ENCODE measurements at places on chromosomes 3 and 15.

DNA sequence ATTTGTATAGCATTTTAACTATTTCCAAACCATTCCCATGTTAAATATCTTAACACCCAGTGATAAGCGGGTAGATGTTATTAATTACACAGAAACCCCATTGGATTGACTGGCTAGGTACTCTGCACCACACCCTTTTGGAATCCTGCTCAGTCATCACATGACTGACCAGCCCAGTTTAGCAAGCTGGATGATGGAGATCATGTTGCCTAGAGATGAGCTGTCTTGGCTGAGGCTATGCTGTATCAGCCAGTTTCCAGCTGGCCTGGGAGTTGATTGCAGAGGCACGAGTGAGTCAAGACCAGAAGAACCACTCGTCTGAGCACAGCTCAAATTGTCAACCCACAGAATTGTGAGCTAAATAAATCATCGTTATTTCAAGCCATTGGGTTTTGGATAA is 124.6 kb downstream of the ZNF621 start:
- no peak for DNase-seq

DNA sequence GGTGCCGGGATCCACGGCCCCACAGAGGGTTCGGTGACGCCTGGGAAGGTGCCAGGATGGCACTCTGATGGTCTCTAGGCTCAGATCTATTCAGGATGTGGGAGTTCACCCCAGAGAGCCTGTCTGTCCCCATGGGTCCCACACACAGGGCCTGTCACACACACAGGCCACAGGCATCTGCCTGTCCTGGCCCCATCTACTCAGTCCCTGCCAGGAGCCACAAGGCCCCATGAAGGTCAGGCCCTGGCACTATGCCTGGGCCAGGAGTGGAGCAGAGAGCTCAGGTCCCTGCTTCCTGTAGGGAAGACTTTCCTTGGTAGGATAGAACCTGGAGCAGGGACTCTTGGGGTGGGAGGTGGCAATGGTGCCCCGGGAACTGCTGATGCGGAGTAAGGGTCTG is 49.0 kb upstream of the FURIN start:
- no peak for DNase-seq

DNA sequence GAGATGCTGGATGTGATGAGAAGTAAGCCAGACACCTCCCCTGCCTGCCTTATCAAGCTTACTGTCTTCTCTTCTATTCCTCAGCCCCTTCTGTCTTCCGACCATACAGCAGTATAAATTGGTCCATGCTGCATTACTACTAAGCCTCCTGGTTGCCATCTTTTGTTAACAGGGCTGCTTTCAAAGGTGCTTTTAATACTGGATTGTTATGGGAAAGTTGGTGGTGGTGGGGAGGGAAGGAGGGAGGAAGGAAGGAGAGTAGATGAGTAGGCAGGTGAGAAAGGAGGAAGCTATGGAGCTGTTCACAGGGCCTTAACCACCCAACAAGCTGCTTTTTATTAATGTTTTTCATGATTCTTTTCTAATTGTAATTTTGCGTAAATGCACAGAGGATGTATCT is 114.9 kb downstream of the SLC25A26 start:
- DNase-seq, result no peak

DNA sequence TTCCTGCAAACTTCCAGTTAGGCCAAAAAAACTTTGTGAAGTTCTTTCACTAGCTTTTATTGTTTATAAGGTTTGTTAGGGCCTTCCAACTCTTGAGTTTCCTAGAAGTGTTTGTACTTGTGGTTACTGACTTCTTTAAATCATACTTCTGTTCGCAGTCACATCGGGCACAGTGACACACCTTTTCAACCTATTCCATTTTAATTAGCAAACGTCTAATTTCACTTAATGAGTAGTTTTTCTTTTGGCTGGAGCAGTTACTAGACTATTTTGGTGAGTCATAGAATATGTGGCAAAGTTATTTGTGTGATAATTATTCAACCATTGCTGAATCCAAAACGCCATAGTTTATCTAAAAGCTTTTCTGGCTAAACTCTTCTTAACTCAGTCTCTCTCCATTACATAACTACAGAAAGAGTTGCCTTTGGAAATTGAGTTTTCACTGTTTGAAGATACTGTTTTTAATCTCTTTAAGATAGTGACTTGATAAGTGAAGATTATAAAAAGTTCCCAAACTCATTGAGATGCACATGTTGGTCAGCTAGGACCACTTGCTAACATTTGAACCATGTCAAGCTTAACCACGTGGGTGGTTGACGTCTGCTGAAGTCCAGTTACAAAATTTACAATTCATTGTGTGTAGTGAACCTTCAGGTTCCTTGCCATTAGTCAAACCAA is 21.5 kb downstream of the CNOT10 start:
- no peak for DNase-seq

DNA sequence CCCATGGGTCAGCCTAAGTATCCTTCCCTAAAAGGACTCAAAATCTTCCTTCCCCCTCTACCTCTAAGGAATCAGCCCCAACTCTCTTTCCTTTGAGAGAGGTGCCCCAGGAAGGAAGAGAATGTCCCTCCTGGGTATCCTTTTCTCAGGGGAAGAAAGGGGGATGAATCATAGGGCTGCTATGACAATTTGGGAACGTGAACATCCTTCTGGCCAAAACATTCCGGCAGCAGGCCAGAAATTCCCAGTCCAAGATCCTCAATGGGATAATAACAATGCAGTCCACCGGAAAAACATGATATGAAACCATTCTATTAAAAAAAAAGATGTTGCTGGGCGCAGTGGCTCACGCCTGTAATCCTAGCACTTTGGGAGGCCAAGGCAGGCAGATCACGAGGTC is 50.8 kb upstream of the CACNA2D3 start:
- no peak for DNase-seq

DNA sequence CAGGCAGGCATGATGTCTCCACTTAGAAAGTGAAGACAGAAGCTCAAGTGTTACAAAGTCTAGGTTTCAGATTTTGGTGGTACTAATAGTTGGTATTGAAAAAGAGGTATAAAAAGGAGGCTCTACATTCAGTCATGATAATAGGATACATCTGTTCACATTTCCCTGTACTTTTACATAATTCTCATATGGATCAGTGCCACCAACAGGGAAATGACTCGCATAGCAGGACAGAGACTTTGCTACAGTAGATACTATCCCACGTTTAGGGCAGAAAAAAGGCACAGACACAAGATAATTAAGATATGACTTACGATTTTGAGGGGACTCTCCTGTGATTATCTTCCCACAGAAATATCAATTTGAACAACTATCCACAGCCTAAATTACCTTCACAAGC is 1062.9 kb upstream of the EPHA6 start:
- DNase-seq, result no peak

GRCh38 chr3:149016669-149017541 is 25.6 kb downstream of the GYG1 start:
- no peak for DNase-seq

DNA sequence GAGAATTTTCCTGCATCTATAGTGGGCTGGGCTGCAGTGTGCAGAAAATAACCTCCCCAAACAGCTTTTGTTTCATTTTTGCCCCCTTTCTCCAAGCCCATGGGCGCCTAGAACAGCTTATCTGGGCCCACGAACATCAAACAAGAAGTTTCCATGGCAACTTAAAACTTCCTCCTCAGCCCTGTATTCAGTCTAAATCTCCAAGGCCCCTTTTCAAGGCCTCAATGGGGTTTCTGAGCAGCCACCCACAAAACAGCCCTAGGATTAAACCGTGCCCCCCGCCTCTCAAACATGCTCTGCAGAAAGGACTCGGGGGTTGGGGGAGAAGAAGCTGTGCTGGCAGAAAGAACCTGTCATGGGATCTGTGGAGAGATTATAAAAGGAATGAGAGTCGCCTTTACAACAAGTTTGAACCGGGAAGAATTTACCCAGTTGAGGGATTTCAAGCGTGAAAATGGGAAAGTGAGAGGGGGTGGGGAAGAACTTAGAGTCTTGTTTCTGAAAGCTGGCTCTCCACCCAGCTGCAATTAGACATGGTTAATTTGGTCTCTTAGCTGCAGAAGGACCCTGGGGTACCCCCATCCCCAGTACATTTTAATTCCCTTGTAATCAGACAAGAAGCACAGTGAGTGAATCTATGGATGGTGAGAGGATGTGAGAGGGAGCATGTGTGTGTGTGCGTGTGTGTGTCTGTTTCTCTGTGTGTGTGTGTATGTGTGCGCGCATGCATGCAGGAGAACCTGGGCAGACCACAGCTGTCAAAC is 4.3 kb upstream of the FAM107A start:
- no peak for DNase-seq

GRCh38 chr15:32825219-32825618 is 107.4 kb downstream of the GREM1 start:
- DNase-seq, result no peak

DNA sequence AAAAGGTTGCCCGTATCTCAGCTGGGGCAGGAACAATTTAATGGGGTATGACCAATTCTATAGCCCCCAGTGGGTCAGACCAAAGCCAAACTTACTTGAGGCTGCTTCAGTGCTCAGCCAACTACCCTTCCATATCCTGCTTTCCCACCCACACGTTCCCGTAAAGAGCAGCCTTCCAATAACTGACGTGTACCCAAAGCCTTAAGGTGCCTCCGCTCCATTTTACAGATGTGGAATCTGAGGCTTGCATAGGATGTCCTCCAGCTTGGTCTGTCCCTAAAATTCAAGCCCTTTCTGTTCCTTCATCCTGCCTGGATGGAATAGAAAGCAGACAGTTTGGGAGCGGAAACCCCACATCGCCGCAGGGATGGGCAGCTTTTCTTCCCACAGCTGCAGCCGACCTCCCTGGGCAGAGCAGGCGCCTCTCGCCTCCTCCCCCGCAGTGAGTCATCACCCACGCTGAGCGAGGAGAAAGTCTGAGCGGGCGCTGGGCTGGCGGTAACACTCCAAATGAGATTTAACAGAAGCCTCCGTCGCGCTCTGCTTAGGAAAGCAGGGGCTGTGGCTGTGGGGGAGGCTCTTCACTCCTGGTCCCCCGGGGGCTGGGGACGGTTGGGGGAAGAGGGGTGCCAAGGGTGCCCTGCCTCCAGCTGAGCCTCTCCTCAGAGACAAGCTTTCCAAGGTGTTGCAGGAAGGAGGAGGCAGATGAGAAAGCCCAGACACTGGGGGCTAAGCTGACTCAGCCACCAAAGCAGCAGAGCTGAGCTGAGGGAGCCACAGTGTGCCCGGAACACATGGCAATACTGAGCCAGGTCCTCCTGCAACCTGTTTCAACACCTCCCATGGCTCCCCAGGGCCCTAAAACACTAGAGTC is 57.8 kb upstream of the HRH1 start:
- peak; percentile 9 for DNase-seq

DNA sequence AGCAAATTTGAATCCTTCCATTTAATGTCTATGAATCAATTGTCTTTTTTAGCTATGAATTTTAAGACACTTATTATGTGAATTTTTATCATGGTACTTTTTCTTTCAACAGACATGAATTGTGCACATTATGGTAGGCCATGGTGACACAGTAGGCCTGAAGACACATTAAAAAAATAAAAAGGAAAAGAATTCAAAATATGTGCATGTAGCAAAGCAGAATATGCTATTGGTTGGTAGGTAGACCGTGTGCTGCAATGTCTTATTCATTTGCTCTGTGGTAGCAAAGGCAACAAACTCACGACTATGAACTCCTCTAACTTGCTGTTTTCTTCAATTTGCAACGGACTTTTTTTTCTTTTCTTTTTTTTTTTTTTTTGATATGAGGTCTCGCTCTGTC is 50.0 kb upstream of the EPHA3 start:
- DNase-seq, result no peak

- DNase-seq, result no peak
These were observed 243.6 kb upstream of the LYSMD4 start for GRCh38 chr15:99976811-99977271.

- no peak for DNase-seq
These were observed 19.7 kb downstream of the STARD5 start for GRCh38 chr15:81304226-81304625.

- DNase-seq, result no peak
These were observed 43.7 kb downstream of the PCSK6 start for GRCh38 chr15:101445562-101446517.

DNA sequence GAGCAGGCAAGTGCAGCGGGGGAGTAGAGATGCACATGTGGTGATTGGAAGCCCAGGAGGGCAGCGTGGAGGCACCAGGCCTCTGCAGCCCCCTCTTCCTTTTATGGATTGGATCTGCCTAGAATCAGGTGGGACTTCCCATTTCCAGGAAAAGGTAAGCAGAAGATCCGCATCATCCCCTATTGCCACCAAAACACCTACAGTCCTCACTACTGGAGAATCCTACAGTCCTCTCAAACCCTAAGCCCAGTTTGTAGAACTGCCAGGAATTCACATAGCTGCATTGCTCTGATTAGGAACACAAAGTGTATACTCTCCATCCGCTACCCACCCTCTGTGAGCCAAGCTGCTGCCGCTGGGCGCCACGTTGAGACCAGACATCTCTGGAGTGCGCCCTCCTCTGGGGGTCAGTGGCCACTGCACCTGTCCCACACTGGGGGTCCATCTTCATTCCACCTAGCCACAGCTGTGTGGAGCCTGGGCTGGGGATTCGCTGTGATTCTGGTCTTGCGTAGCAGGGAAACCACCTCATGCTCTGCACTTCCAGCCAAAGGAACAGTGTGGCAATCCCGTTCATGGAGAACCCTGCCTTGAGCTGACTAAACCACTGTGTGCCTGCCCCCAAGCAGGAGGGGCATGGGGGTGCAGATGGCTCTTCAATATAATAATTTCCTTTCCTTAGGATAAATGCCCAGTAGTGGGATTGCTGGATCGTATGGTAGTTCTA is 88.9 kb upstream of the PTX3 start:
- no peak for DNase-seq

- no peak for DNase-seq
These were observed 113.7 kb upstream of the CD96 start for GRCh38 chr3:111428301-111428700.

- no peak for DNase-seq
These were observed 145.5 kb downstream of the SMAD6 start for GRCh38 chr15:66847565-66847991.

- DNase-seq, result no peak
These were observed 346.6 kb upstream of the RBMS3 start for GRCh38 chr3:28934126-28934813.

DNA sequence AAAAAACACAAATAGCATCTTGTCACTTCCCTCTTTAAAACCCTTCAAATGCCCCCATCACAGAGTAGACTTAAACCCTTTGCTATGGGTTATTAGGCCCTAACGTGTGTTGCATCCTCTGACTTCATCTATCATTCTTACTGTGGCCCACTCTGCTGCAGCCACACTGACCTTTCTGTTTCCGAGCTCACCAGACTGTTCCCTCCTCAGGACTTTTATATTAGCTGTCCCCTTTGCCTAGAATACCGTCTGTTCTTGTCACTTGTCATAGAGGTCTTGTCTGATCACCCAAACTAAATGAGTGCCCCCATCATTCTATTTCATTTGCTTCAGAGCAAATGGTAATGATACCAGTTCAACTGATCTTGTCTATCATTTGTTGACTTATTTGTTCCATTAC is 877 bp upstream of the FEM1B start:
- no peak for DNase-seq

DNA sequence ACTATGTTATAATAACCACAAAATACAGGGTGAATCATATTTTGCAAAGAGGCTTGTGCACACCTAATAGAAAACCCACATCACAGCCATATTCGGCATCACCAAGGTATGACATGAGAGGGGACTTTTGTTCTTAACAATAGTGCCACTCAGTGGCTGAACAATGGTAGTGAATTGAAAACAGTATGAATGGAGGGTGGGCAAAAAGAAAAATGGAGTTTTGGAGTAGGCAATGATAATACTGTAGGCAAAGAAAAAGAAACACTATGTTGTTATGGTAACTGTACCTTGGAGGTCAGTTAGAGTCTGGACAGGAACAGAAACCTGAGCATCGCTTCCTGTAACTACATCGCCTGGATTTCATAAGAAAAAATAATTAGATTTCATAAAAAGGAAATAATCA is 348.6 kb downstream of the PLCL2 start:
- no peak for DNase-seq

Measured in stimulated activated CD8-positive, alpha-beta memory T cell treated with anti-CD3 and anti-CD28 coated beads, Interleukin-2, amount 100 ng/mL, for 1 hour (primary cell).